NCI-H526 (cell line): ENCODE measurements at places on chromosomes 7 and 10.

GRCh38 chr7:54946764-54947163 lies 72.1 kb upstream of the EGFR start:
- no peak for DNase-seq

GRCh38 chr7:87424075-87424474 lies 51.4 kb downstream of the ABCB4 start:
- DNase-seq = no peak

- no peak for DNase-seq
These were observed 260.3 kb downstream of the SNX13 start for GRCh38 chr7:17680026-17680425.

DNA sequence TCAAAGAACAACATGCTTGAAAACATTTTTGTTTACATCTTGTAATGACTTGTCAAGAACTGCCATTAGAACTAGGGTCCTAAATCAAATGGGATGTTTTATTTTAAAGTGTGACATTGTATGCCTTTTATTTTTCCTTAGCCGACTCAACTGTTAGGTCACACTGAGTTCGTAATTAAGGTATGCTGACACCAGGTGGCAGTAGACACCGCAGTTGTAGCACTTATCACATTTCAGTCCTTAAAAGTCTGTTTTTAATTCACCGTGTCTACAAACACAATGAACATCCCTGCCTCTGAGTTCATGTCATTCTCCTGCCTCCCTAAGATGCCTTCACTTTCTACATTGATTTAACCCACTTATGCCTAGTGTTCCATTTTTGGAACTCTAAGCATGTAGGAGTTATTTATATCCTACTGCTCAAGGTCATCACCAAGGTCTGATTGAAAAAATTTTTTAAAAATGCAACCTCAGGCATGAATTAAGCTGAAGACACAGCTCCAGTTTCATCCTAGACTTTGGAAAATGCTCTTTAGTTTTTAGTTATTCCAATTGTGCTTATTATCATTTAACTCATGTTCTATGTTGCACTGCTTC lies 186.1 kb downstream of the BMPER start:
- DNase-seq = peak; percentile 37

DNA sequence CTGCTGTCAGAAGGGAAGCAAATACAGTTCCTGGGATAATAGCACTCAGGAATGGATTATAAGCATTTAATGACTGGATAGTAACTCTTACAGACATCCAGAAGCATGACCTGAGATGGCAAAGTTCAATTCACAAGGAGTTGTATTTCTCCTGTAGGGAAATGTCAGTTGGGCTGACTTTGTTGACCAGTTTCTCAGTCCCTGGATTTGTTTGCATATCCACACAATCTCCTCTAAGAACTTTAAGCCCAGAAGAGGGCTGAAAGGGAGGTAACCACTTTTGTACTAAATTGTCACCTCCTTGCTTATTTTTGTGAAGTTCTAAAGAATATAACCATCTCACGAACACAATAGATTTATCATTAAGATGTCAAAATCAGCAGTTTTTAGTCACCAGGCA lies 140.3 kb downstream of the SEMA3D start:
- no peak for DNase-seq

DNA sequence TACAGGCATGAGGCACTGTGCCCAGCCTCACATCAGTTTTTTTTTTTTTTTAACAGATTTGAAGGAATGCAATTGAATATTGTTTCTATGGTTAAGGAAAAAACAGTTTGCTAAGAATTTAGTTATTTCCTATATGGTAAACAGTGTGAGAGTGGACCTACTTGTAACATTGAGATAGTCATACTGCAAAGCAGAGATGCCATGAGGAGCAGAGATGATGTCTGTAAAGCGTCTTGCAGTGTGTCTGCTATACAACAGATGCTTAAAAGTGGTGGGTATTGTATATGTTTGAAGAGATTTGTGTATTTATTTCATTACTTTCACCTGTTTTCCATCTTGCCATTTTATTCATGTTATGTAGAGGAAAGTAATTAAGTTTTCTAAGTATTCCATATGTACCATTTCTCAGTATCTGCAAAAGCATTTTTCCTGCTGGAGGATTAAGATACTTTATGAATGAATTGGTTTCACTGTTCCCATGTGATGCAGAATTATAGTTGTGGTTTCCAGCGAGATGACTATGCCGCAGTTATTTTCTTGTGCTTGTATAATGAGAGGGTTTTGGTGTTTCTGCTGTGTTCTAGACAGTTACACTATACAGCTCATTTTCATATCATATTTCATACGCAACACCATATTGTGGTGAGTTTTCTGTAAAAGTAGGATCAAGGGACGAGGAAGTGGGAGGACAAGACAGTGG lies 26.6 kb downstream of the TET1 start:
- no peak for DNase-seq

DNA sequence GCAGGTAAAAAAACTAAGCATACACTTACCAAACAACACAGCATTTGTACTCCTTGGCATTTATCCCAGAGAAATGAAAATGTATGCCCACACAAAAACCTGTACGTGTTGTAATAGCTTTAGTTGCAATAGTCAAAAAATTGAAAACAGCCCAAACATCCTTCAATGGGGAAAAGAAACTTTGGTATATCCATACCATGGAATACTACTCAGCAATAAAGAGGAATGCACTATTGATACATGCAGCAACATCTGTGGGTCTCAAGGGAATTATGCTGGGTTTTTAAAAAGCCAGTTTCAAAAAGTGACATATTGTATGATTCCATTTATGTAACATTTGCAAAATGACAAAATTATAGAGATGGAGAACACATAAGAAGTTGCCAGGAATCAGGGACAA lies 35.4 kb downstream of the DPCD start:
- no peak for DNase-seq

DNA sequence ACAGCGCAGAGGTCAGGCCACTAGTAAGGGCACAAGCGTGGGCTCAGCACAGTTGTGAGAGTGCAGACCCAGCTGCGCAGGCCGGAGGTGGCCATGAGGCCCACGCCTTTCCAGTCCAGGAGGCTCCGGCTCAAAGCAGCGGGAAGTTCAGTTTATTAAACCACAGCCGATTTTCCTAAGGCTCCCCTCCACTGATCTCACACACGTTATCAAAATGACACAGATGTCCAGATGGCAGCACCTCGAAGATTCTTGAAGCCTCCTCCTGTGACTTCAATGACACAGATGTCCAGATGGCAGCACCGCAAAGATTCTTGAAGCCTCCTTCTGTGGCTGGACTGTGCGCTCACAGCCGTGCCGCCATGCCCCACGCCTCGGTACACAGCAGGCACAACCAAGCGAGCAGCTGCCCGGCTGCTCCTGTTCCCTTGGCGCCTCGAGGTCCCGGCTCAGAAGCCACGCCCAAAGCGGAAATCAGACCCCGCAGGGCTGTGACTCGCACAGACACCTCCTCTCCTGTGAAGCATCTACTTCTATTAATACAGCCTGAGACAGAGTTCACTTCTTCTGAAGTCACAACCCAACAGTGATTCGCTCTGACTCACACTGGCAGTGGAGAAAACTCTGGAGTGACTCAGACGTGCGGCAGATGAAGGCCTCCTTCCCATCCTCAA lies 122.7 kb downstream of the MAD1L1 start:
- DNase-seq = peak; percentile 62

DNA sequence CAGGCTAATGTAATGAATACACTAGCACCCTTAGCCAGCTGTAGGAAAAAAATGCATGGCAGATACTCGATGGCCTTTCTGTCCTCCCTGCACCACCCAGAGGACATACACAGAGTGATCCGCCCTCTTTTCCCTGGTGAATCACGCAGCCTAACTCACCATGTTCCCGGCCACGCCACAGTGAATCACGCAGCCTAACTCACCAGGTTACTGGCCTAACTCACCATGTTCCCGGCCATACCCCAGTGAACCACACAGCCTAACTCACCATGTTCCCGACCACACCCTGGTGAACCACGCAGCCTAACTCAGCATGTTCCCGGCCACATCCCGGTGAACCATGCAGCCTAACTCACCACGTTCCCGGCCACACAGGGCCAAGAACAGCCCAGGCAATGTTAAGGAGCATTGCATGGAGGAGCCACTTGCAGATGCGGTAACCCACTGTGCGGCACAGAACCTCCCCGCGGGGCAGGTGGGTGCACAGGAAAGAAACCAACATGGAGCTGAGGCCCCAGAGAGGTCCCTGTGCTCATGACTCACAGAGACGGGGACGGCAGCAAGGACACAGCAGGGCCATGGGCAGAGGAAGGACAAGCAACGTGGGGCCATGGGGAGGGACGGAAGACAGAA lies 508.5 kb downstream of the DNAJB6 start:
- DNase-seq = no peak

- DNase-seq = no peak
These were observed 2.3 kb downstream of the DNTT start for GRCh38 chr10:96306516-96306915.

GRCh38 chr10:104170610-104171254 lies 48.8 kb downstream of the SFR1 start:
- no peak for DNase-seq

- no peak for DNase-seq
These were observed 27.9 kb upstream of the INPP5A start for GRCh38 chr10:132509506-132510173.

DNA sequence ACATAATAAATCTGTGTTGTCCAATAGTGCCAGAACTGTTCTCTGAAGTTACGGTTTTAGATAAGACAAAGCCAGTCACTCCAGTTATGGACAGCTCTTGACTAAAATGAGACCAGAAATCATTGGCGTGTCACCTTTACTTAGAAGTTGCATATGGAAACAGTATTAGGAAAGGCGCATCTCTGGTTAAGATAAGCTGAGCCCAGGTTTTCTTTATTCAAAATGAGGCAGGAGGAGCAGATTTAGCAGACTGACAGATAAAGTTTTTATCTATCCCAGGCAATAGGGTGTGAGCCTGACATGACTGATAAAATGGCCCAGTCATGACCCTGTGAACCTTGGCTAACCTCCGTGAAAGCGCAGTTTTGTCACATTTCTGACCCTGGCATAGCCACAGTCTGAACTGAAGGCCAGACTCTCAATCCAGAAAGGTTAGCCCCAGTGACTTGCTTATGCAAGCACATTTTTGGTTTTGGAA lies 4.2 kb downstream of the CYP26A1 start:
- no peak for DNase-seq

DNA sequence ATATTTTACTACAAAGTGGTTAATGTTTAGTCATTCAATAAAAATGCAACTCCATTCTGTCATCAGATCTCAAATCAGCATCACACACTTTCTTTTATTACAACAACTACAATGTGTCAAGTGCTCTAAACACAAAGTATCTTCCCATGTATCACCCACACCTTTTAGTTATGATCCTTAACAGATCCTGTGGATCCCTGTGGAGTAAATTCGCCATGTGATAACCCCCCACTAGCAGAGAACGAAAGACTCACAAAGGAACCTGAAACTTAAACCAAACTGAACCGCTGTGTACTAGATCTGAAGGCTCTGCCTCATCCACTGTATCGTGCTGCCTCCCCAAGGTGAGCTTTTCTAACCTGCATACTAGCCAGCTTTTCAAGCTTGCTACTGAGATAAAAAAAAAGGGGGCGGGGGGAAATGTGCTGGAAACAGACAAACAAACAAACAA lies 1.7 kb downstream of the DPY19L1 start:
- DNase-seq = peak; percentile 90

DNA sequence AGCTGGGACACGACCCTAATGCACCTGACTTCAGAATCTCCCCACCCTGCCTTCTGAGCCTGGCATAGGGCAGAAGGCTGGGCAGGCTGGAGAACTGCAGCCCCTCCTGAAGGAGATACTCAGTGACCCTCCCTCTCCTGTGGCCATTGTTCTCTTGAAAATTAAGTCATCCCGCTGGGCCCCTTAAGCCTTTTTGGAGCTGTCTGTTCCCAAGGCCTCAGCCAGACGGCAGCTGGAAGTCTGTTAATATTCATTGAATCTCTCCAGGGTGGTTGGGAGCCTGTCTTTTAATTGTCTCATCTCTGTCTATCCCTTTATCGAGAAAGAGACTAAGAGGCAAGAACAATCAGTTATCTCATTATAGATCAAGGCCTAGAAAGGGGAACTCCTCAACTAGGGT lies 118.1 kb upstream of the PCBD1 start:
- no peak for DNase-seq

DNA sequence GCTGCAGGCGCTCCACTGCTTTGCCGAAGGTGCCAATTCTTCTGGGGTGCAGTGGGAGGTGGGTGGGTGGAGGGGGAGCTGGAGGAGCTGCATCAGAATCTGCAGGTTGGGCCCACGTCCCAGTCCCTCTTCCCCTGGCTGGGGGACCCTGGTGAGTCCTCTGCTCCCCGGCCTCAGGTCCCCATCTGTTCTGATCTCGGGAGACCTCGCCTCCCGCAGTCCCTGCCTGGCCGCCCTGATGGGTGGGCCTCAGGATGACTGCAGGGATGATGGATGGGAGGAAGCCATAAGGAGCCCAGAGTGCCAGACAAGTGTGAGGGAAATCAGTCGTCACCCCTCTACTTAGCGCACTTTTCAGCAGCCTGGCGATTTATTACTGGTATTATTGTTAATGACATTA lies 89.3 kb upstream of the PCBD1 start:
- no peak for DNase-seq

- no peak for DNase-seq
These were observed 76.4 kb downstream of the CRPPA start for GRCh38 chr7:16344927-16345326.

- DNase-seq = no peak
These were observed 870 bp downstream of the ANK3 start for GRCh38 chr10:60388709-60389301.

DNA sequence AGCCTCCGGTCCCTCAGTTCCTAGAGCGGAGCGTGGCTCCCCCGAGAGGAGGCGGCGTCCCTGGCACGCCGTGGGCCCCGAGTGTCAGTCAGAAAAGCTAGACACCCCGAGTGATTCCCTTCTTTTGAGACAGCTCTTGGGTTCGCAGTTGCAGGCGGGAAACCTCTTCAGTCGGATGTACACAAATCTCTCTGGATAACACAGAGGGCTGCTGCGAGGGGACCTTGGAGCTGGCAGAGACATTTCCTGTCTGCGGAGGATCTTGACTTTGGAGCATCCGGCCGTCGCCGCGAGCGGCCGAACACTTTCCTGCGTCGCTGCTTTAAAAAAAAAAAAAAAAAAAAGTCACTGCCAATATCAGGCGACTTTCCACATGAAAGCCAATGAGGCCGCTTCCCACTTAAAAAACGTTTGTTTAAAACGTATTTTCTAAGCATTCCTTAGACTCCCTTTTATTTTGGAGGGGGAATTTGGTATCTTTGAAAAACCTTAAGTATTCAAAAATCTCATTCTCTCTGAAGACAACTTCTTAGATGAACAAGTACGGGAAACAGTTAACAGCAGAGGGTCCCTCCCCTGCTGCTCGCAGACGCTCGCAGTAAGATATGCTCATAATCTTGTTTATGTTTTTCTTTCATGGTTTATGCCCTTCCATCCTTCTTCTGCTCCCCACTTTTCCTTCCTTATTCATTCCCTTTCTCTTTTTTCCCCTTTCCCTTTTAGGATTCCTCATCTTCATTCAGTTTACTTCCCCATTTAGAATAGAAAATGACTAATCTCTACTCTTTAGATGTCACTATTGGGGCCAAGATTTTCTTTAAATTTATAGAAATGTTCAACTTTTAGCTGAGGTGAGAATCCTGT lies 10.0 kb downstream of the HHEX start:
- no peak for DNase-seq
